ENCODE measurements at places on chromosomes 1 and 21.

DNA sequence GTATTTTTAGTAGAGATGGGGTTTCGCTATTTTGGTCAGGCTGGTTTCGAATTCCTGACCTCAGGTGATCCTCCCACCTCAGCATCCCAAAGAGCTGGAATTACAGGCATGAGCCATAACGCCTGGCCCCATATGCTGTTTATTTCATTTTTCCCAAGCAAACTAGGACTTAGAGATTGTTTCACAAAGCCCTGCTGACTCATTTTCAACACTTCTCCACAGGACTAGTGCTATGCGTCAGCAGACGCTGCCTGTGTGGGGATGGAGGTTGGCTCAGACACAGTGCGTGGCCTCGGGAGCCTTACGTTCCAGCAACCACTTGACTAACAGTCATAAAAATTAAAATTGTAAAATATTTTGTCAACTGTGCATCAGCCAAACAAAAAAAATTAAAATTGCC is 22.7 kb downstream of the PKNOX1 start:
- DNase-seq: no peak

DNA sequence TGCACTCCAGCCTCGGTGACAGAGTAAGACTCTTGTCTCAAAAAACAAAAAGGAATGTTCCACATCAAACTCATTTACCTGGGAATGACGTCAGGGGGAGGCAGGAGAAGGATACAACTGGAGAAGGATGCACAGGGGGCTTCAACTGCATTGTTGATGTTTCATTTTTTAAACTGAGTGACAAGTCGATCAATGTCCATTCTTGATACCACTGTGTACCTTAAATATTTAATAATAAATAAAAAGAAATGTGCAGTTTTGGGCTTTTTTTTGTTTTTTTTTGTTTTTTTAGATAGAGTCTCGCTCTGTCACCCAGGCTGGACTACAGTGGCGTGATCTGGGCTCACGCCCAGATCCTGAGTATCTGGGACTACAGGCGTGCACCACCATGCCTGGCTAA is 35.8 kb downstream of the PLEKHO1 start:
- no peak for DNase-seq

DNA sequence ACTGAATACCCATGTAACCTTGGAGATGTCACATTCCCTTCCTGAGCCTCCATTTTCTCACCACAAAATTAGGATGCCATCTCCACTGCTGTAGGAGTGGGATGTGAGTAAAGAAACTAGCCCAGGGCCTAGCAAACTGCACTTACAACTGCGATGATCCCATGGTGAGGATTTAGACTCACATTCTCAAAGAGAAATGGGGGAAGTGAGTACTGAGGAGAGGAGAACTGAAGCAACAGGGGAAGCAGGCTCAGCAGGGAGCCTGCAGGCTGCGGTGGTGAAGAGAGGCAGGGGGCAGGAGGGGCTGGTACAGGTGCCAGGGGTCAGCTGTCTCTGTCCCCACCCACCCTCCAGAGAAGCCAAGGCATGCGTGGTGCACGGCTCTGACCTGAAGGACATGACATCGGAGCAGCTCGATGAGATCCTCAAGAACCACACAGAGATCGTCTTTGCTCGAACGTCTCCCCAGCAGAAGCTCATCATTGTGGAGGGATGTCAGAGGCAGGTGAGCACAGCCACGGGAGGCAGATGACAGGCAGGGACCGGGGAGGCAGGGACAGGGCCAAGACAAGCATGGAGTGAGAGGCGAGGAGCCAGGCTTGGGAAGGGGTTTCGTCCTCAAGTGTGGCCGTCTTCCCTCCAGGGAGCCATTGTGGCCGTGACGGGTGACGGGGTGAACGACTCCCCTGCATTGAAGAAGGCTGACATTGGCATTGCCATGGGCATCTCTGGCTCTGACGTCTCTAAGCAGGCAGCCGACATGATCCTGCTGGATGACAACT is 16.4 kb upstream of the ATP1A4 start:
- DNase-seq: no peak

DNA sequence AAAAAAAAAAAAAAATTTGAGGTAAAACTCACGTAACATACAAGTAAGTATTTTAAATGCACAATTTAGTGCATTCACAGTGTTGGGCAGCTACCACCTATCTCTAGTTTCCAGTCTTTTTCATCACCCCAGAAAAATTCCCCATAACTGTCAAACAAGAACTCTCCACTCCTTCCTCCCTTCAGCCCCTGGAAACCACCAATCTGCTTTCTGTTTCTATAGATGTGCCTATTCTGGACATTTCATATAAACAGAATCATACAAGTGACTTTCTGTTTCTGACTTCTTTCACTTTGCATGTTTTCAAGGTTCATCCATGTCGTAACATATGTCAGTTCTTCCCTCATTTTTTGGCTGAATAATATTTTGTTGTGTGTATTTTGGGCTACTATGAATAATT is 24.9 kb upstream of the ETS2 start:
- no peak for DNase-seq

DNA sequence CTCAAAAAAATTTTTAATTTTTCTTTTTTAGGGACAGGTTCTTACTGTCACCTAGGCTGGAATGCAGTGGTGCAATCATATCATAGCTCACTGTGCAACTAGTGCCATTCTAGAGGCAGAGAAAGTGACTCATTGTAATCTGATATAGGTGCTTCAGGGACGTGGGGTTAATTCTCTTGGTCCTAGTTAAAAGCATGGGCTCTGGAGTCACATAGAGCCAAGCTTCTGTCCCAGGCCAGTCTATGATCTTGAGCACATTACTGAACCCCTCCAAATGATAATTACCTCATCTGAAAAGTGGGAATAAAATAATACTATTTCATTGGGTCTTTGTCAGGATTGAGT is 1.1 kb upstream of the ADIPOR1 start:
- DNase-seq: no peak

GRCh38 chr21:35517865-35518264 is 468.8 kb upstream of the RUNX1 start:
- no peak for DNase-seq

- DNase-seq: no peak
These were observed 770.1 kb upstream of the CXADR start for GRCh38 chr21:16742741-16743140.

DNA sequence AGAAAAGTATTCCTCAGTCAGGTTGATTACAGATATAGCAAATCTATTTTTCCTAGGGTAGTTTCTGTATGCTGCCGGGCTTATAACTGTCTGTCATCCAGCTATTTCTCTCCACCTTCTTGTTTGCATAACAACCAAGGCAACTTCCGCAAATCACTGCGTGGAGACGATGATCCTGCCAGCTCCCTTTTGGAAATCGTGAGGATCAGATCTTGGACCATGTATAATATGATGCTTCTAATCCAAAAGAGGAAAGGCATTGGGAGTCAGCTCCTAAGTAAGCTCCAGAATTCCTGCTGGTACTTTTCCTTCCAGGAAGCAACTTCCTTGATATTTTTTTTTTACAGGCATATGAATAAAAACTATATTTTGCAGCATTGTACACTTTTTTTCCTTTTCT is 445 bp upstream of the RGS4 start:
- no peak for DNase-seq

- no peak for DNase-seq
These were observed 28.5 kb upstream of the CAMSAP2 start for GRCh38 chr1:200710166-200710565.

DNA sequence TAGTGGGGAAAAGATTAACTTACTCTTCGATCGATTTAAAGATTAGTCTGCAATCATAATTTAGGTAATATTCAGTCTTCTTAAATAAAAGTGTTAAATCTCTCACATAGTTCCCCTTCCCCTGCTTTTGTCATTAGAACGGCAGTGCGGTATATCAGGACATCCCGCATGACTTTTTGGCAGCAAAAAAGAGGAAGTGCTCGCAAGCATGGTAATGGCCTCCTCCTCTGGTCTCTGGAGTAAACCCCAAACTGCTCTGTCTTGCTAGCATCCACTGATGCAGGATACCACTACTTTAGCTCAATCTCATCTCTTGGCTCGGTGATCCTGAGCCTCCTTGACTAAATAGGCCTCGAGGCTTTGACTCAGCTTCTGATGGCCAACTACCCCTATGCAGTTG is 78.7 kb upstream of the VAV3 start:
- no peak for DNase-seq

- DNase-seq: no peak
These were observed 58.0 kb downstream of the ACP6 start for GRCh38 chr1:147612366-147612765.

DNA sequence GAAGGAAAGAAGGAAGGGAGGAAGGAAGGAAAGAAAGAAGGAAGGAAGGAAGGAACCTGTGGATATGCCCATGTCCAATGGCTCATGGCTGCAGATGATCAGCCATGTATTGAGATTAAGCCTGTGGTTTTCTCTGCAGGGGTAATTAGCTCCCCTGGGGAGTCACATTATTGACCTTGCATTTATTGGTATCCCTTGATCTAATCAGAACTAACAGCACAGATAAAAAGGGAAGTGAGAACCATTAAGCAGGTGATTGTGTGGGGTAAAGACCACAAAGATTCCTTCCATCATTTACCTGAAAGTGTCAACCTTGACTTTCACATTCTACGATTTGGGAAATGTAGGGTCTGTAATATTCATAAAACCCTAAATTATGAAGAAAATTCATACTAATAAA is 390.7 kb downstream of the BRINP2 start:
- DNase-seq: no peak

DNA sequence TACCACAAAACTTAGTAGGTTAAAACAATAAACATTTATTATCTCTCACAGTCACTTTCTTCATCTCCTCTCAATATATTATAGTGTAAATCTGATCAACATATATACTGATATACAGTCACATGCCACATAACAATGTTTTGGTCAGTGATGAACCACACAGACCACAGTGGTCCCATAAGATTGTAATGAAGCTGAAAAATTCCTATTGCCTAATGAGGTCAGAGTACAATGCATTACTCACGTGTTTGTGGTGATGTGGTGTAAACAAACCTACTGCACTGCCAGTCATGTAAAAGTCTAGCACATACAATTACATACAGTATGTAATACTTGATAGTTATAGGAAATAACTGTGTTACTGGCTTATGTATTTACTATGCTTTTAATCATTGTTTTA is 30.1 kb downstream of the OLFML3 start:
- DNase-seq: no peak

GRCh38 chr1:56404066-56404465 is 175.3 kb downstream of the PLPP3 start:
- no peak for DNase-seq

DNA sequence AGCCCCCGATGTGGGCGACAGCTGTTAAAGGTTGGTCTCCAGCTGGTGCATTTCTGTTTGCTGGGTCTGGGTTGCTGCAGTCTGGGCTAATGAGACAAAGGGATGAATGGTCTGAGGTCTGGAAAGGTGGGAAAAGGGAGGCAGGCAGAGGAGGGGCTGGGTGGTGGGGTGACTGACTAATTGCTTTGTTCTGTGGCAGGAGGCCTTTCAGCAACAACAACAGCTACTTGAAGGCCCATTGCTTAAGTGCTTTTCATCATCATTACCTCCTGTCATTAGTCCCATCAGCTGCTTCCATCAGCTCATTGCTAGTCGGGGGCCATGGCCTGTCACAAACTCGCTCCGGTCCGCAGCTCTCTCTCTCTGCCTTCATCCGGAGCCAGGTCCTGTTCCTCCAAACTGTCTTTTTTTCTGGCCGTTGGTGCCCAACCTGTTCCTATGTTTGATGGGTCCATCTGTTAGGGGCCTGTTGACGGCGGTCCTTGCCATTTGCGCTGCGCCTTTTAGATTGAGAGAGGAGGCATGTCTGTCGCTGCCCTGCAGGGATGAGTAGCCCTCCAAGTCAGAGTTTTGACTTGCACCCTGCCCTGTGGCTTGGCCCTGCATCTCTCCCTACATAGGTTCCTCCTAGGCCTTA is 105.6 kb upstream of the PLXNA2 start:
- DNase-seq: no peak

DNA sequence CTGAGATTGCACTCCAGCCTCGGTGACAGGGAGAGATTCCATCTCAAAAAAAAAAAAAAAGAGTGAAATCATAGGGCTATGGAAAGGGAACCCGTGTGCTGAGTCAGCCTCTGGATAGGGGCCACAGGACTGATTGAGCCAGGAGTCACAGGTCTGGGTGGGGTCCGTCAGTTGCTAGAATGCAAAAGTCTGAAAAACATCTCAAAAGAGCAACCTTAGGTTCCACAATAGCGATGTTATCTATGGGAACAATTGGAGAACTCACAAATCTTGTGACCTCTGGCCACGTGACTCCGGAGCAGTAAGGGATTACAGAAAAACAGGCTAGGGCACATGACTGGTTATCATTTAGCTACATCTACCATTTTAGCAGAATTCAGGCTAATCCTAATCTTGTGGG is 32.8 kb upstream of the GREM2 start:
- no peak for DNase-seq

DNA sequence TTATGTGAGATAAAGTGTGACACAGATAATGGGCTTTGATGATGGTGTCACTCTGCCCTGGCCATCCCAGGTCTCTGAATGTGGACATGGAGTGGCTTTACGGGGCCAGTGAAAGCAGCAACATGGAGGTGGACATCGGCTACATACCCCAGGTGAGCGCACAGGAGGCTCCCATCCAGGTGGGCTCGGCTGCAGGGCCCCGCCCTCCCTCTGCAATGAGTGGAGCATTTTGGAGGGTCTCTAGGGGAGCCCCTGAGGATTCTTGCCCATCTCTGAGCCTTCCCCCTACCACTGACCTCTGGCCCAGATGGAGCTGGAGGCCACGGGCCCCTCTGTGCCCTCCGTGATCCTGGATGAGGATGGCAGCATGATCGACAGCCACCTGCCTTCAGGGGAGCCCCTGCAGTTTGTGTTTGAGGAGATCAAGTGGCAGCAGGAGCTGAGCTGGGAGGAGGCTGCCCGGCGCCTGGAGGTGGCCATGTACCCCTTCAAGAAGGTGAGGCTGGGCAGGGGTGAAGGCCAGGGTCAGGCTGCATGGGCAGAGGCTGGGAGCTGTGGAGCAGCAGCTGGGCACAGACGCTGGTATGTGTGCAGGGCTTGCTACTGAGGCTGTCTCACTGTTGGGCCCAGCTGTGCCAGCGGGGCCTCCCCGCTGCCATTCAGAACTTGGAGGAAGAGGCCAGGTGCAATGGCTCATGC is 8.2 kb upstream of the MTFR1L start:
- DNase-seq: no peak

DNA sequence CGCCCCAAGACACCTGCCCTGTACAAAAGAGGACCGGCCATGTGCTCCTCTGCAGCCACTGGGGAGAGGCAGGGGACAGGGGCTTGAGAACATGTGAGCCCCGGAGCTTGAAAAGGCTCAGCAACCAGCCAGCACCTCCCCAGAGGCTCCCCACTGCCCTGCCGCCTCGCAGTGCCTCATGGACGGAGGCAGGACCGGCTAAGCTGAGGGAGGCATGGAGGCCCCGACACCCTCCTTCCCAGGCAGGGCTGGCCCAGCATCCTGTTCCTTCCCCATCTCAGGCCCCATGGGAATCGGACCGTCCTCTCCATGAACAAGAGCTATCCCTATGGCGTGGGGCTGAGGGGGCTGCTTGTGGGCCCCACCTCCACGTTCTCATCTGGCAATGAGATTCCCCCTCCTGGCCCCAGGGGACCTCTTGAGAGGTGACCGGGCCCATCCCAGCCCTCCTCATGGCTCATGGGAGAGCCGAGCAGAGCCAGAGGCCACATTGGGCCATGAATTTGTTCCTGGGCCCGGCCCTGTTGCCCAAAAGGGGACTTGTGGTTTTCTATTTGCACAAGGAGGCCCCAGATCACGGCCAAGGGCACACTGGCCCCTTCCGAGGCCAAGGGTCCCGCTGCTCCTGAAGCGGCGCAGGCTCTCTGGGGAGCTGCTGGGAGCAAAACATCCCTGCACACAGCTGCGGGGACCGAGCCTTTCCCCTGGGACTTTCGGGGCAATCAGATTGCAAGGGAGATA is 65.2 kb upstream of the ARHGEF16 start:
- DNase-seq: no peak
